ENCODE measurements at places on chromosomes 1 and 21.

GRCh38 chr1:67677408-67677807 lies 7.6 kb upstream of the GADD45A start:
- DNase-seq = no peak

DNA sequence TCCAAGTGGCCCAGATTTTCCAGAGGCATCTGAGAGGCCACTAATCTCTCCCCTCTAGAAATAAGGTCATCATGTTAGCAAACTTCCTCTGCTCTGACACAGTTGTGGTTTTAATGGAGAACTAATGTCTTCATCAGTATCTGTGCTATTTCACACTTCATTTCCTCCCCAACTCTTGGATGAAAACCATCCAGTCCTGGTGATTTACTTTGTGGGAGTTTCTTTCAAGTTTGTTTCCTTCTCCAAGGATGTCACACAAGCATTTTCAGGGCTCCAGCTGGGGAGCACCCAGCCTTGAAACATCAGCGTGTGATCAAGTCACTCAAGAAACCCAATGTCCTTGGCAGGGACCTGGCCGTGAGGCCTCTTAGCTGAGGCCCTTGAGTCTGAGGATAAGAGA lies 38.8 kb downstream of the TBX15 start:
- DNase-seq = no peak

DNA sequence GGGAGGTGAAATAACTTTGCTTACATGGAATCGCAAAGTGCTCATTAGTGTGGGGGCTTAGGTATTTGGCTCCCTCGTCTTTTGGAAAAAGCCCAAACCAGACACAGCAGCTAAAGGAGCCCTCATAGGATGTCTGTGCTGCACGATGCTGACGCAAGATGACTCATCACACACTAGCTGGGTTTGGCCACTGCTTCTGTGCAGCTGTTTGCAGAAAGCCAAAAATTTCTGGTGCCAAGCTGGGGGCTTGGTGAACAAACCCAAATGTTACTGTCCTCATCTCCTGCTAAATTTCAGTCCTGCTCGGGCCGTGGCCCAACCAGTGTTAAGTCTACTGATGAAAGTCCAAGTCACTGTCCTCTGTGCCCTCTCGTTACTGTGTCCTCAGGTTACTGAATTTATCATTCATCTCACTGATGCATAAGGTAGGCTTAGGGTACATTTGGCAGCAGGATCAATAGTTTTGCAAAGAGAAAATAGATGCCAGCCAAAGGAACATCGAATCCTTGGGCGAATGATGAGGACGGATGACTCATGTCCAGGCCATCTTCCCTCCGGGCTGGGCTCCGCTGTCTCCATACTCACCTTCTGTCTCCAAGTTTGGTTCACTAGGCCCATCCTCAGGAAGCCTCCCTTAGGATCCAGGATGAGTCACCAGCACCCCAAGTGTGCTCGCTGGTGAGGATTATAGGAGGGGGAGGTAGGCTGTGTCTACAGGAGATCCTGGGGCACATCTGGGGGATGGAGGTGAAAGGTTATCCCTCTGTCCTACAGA lies 177.7 kb downstream of the ADSS2 start:
- DNase-seq = no peak

DNA sequence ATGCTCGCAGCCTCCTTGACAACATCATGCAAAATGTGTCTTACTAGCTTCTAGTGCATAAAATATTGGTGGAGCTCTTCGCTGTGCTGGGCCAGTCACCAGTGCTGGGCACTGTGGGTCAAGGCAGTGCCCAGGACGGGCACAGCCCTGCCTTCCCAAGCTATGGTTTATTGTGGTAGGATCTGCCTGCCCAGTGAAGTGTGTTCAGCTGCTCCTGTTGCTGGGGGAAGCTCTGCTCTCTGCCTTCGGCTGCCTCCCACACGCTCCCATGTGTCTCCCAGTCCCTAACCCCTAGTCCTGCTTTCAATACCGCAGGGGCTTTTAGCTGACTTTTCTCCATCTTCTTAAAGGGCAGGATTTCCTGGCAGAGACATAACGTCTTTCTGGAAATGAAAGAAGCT lies 15.7 kb downstream of the EPHX1 start:
- no peak for DNase-seq

GRCh38 chr1:83998205-83998497 lies 781 bp downstream of the TTLL7 start:
- DNase-seq = no peak
